Breast epithelium (tissue), 4 donors: ENCODE measurements at places on chromosomes 7 and 10. TPM values are rescaled to one million over a fixed set of nuclear protein-coding genes. Genes with fewer than 3 reads are reported as not detected.

DNA sequence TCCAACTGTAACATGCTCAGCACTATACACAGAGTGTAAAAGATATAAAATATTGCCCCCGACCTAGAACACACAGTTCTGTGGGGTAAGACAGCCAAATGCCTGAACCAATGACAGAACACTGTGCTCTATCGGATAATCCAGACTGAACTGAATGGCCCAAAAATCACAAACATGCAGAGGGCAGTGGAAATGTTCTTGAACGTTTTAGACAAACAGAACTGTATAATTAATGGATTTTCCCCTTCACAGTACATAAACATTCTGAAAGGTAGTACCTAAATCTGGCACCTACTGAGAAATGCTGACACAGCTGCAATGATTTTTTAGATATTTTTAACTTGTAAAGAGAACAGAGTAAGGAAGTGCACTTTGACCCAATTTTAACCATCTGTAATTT is 33.4 kb downstream of the PARD3 start:
- H3K27me3 ChIP-seq: no peaks in the 10 kb centered on the region
- no peaks in the 10 kb centered on the region for H3K36me3 ChIP-seq
- H3K4me3 ChIP-seq: no peak overlapping the region
- no peaks in the 10 kb centered on the region for H3K4me1 ChIP-seq

DNA sequence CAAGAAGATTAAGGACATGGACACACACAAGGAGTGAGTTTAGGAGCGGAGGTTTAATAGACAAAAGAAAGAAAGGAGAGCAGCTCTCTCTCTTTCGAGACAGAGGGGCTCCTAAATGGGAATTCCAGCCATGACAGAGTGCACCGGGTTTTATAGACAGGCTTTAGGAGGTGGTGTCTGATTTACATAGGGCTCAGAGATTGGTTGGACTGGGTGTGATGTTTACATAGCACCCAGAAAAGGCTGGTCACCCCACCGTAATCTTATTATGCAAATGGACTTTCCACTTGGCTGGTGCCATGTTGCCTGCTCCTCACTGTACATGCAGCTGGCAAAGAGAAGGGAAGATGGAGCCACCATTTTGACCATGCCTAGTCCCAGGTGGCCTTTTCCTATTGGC is 28.4 kb upstream of the MRC1 start:
- no peaks in the 10 kb centered on the region for H3K27me3 ChIP-seq
- no peaks in the 10 kb centered on the region for H3K36me3 ChIP-seq
- H3K4me1 ChIP-seq: no peaks in the 10 kb centered on the region
- no peak overlapping the region for H3K4me3 ChIP-seq
- H3K27ac ChIP-seq: no peak overlapping the region

DNA sequence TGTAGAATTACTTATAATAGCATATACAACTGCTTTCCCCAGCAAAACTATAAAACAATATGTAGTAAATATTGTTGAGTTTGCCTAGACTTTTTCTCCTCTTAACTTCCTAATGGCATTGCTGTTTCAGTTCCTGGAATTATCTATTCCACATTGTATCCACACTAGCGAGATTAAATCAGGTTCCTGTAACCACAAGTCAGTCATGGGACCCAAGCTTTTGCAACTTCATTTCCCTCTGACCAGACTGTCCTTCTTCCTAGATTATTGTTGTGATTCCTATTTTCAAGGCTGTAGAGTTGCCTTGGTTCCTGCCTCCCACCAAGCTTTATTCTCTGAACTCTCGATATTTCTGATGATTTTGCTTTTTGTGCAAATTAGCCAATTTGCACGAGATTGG is 173.3 kb upstream of the ZNF804B start:
- no peak for DNase-seq
- H3K27me3 ChIP-seq: no peaks in the 10 kb centered on the region
- H3K4me1 ChIP-seq: no peaks in the 10 kb centered on the region
- H3K27ac ChIP-seq: no peak overlapping the region

- no peak overlapping the region for H3K4me3 ChIP-seq
- no peaks in the 10 kb centered on the region for H3K36me3 ChIP-seq
- no peaks in the 10 kb centered on the region for H3K4me1 ChIP-seq
Measured at GRCh38 chr7:30880941-30881340, 30.7 kb upstream of the AQP1 start.

DNA sequence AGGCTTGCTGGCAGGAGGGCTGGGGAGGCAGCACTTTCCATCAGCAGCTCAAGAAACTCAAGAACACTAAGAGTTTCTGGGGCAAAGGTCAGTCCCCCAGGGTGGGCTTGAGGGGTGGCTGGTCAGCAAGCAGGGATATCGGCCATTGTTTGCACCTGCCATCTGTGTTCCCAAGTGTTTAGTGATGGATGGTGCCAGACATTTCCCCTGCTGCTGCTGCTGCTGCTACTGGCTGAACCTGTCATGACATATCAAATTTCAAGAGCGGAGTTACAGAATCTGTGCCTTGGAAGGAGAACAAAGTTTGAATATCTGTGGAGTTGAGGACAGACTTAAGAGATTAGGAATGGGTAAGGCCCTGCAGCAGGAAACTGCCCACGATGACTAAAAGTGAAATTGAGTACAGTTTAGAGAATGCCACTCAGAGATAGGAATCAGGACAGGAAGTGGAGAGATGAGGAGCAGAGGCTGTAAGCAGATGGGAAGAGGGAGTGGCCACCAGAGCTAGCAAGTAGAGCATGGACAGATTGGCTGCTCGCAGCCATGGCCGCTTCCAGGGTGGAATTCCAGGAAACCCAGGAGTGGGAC is 39.2 kb upstream of the PPP1R3C start:
- H3K4me1 ChIP-seq: no peaks in the 10 kb centered on the region
- H3K27me3 ChIP-seq: no peaks in the 10 kb centered on the region
- H3K27ac ChIP-seq: no peak overlapping the region
- no peak for DNase-seq
- H3K4me3 ChIP-seq: no peak overlapping the region

DNA sequence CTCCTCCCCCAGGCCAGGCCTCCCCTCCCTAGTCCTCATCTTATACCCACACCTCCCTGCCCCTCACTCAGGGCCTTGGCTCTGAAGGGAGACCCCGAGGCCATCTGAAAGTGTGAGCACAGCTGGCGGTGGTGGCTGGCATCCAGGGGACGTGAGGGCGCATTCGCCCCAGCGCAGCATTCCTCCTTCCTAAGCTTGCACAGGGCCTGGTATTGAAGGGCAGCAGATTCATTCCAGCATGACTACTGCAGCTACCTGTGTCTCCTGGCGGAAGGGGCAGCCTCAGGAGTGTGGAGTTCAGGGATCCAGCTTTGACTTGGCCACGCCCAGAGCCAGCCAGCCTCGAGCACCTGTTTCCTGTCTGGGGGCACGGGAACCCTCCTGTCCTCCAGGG is 72.6 kb downstream of the PARP12 start:
- H3K4me3 ChIP-seq: no peak overlapping the region

GRCh38 chr10:89502549-89502948 is 32.8 kb downstream of the SLC16A12 start:
- H3K4me3 ChIP-seq: no peak overlapping the region
- no peak for DNase-seq
- H3K36me3 ChIP-seq: no peaks in the 10 kb centered on the region

GRCh38 chr7:127677433-127678230 is 25.6 kb downstream of the SND1 start:
- no peak overlapping the region for H3K27ac ChIP-seq
- no peak for DNase-seq
- no peak overlapping the region for H3K4me3 ChIP-seq
- no peaks in the 10 kb centered on the region for H3K36me3 ChIP-seq

GRCh38 chr10:22468570-22469320 is 123.4 kb downstream of the SPAG6 start:
- H3K4me1 ChIP-seq: no peaks in the 10 kb centered on the region
- H3K27ac ChIP-seq: no peak overlapping the region
- H3K4me3 ChIP-seq: no peak overlapping the region
- H3K27me3 ChIP-seq: no peaks in the 10 kb centered on the region
- no peaks in the 10 kb centered on the region for H3K36me3 ChIP-seq

GRCh38 chr10:131560166-131560565 is 248.6 kb upstream of the TCERG1L start:
- H3K36me3 ChIP-seq: no peaks in the 10 kb centered on the region
- no peak overlapping the region for H3K27ac ChIP-seq
- H3K27me3 ChIP-seq: no peaks in the 10 kb centered on the region
- DNase-seq: no peak
- no peaks in the 10 kb centered on the region for H3K4me1 ChIP-seq
- H3K4me3 ChIP-seq: no peak overlapping the region

- H3K36me3 ChIP-seq: no peaks in the 10 kb centered on the region
- H3K4me3 ChIP-seq: no peak overlapping the region
- H3K4me1 ChIP-seq: no peaks in the 10 kb centered on the region
- no peak for DNase-seq
- H3K27ac ChIP-seq: no peak overlapping the region
Measured at GRCh38 chr7:9504678-9505077, 1071.3 kb downstream of the NXPH1 start.

- no peaks in the 10 kb centered on the region for H3K27me3 ChIP-seq
- peak within 1 kb of the TSS; percentile 97 for H3K27ac ChIP-seq
- no peaks in the 10 kb centered on the region for H3K36me3 ChIP-seq
- DNase-seq: peak; percentile 71
Measured at GRCh38 chr7:151059367-151060112, at the start of gene SLC4A2. Gene SLC4A2, plus strand, starts transcription at chr7:151059589. Its CDS starts 2,399 bp downstream, at chr7:151061988.

GRCh38 chr7:147607157-147607800 is 983.3 kb upstream of the C7orf33 start:
- H3K27me3 ChIP-seq: no peaks in the 10 kb centered on the region
- no peak for DNase-seq
- H3K27ac ChIP-seq: no peak overlapping the region
- no peak overlapping the region for H3K4me3 ChIP-seq
- H3K4me1 ChIP-seq: no peaks in the 10 kb centered on the region

- no peak overlapping the region for H3K4me3 ChIP-seq
- H3K36me3 ChIP-seq: no peaks in the 10 kb centered on the region
- no peaks in the 10 kb centered on the region for H3K4me1 ChIP-seq
- no peak for DNase-seq
Measured at GRCh38 chr7:25716421-25716820, 435.6 kb upstream of the NFE2L3 start.

- no peaks in the 10 kb centered on the region for H3K4me1 ChIP-seq
- H3K4me3 ChIP-seq: no peak overlapping the region
- H3K27ac ChIP-seq: no peak overlapping the region
Measured at GRCh38 chr7:131583430-131583829, 27.0 kb upstream of the PODXL start.

- H3K27ac ChIP-seq: no peak overlapping the region
- no peaks in the 10 kb centered on the region for H3K36me3 ChIP-seq
- no peaks in the 10 kb centered on the region for H3K27me3 ChIP-seq
- no peak overlapping the region for H3K4me3 ChIP-seq
- H3K4me1 ChIP-seq: no peaks in the 10 kb centered on the region
Measured at GRCh38 chr10:33697016-33697415, 362.5 kb upstream of the NRP1 start.

DNA sequence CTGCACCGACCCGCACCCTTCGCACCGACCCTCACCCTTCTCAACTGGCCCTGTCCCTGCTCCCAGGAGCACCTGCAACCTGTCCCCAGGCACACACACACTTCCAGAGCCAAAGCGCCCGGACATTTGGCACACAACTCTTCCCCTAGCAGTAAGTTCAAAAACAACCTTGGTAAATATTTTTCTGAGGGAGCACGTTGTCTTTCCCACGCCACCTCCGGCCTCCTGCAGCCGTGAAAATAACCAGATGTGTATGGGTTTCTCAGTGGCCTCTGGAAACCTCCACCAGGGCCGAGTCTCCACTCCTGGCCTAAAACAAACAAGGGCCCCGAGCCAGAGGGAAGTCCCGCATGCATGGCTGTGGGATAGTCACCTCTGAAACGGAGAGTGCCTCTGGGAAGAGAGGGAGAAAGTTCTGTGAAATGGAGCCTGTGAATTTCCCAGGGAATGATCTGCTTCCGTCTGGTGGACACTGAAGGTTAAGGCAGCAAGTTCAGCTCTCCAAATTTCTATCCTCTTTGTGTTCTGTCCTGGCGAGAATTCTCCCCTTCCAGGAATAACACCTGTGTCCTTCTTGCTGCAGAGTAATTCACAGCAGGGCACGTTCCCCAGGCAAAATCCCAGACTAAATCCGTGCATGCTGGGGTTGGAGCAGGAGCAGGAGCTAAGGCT is 15.8 kb downstream of the PODXL start:
- no peak overlapping the region for H3K4me3 ChIP-seq
- H3K4me1 ChIP-seq: no peaks in the 10 kb centered on the region
- no peak for DNase-seq
- H3K27me3 ChIP-seq: no peaks in the 10 kb centered on the region
- no peaks in the 10 kb centered on the region for H3K36me3 ChIP-seq

DNA sequence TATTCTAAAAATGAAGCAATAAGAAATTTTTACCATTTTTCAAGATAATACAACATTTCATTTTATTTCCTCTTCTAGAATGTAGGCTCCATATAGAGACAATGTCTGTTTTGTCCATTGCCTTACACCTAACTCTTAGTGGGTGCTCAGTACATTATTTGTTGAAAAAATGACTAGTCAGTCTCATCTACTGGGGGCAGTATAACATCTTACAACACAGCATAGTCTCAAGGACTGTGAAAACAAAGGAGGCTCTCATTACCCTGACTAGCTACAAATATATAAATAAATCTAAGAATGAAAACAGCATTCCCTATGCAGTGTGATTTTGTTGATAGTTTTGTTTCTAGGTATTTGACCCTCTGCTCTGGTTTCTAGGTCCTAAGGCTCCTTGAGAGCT is 11.6 kb downstream of the CRPPA start:
- H3K36me3 ChIP-seq: no peaks in the 10 kb centered on the region
- H3K4me1 ChIP-seq: no peaks in the 10 kb centered on the region

DNA sequence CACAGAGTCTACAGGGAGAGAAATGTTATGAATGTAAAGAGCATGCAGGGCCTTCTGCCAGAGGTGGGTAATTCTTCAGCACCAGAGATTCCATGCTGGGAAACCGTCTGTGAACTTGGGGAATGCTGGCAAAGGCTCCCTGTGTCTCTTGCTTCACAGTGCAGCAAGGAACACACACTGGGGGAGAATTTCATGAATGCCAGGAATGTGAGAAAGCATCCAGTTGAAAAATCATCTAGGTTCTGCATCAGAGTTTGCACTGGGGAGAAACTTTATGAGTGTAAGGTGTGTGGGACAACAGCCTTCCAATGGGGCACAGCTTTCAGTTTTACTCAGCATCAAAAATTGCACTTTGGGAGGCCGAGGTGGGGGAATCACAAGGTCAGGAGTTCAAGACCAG is 224.3 kb upstream of the IGFBP3 start:
- H3K4me3 ChIP-seq: no peak overlapping the region
- H3K4me1 ChIP-seq: no peaks in the 10 kb centered on the region
- no peaks in the 10 kb centered on the region for H3K36me3 ChIP-seq
- no peaks in the 10 kb centered on the region for H3K27me3 ChIP-seq

PPP1R9A gene
- 19.3 TPM for total RNA-seq

CLDN12 gene
- 52.8 TPM for total RNA-seq

LRMDA gene
- 8.3 TPM for total RNA-seq

SORBS1 gene
- 200 TPM for total RNA-seq

OR2A1 gene
- 0.32 TPM for total RNA-seq
